ENCODE measurements at places on chromosomes 11 and 22. TPM values are rescaled to one million over a fixed set of nuclear protein-coding genes. Genes with fewer than 3 reads are reported as not detected.

Gene GPHA2
- total RNA-seq: not detected

Gene CASP1
- 87.9 TPM for total RNA-seq

Gene C11orf42
- not detected for total RNA-seq

Gene C11orf21
- 20.4 TPM for total RNA-seq

Gene OOSP4B
- total RNA-seq: not detected

Gene RIMBP3B
- total RNA-seq: 0.22 TPM

Gene SFI1
- 235 TPM for total RNA-seq

Gene OR4D5
- not detected for total RNA-seq

Gene HYLS1
- total RNA-seq: 12.2 TPM

Gene PATE2
- not detected for total RNA-seq

Gene IGSF9B
- 89.6 TPM for total RNA-seq

Gene AGBL2
- 5.2 TPM for total RNA-seq
